SK-MEL-5 (cell line): ENCODE measurements at places on chromosomes 5 and 9. TPM values are rescaled to one million over a fixed set of nuclear protein-coding genes. Genes with fewer than 3 reads are reported as not detected.

C5 gene
- total RNA-seq: 1.8 and 1.9 TPM in 2 replicates

FBXL7 gene
- 9.4 and 9.8 TPM in 2 replicates for total RNA-seq

DBH gene
- total RNA-seq: not detected in 2 replicates

ADGRD2 gene
- not detected in 2 replicates for total RNA-seq

PIP5K1B gene
- total RNA-seq: 5.0 and 7.4 TPM in 2 replicates

UCK1 gene
- total RNA-seq: 42.9 and 46.8 TPM in 2 replicates
